Inflammatory macrophage (primary cell): ENCODE measurements at places on chromosomes 4 and X.

- DNase-seq = no peak
Observed at GRCh38 chr4:77454858-77455257, 150.8 kb upstream of the CXCL13 start.

DNA sequence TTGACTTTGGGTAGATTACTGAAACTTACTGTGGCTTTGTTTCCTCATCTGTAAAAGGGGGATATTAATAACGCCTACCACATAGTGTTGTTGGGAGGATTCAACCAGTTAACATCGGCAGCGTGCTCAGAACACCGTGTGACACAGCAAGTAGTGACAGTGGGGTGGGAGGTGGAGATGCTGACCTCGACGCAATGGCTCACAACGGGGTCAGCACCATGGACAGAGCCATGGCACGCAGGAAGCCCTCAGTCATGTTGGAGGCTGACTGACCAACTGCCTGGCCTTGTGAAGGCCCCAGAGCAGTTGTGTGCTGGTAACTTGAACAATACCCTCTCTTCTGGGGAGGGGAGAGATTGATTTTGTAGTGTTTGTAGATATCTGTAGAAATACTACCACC lies 93.2 kb downstream of the WFS1 start:
- DNase-seq = no peak

DNA sequence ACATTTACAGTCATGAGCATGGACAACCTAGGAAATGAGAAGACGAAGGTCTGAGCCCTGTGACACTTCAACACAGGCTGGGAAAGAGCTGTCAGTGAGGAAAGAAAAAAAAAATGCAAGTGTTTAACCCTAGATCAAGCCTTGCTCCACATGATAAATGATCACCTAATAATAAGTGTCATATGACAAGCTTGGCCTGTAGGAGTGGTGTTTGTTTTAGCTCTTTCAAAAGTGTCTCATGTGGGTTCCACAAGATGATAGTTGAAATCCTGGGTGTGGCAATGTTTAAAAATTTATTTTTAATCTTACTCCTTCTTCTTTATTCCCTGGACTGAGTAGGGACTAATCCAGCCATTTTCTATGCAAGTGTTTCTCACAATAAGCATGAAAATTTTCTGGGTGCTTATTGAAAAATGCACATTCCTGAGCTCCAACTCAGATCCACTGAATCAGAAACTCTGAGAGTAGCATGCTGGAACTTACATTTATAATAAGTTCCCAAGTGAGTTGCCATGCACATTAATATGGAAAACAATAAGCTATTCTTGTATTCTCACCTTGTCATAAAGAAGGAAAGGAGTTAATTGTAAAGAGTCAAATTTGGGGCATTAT lies 138.3 kb downstream of the AREG start:
- peak; percentile 66 for DNase-seq

DNA sequence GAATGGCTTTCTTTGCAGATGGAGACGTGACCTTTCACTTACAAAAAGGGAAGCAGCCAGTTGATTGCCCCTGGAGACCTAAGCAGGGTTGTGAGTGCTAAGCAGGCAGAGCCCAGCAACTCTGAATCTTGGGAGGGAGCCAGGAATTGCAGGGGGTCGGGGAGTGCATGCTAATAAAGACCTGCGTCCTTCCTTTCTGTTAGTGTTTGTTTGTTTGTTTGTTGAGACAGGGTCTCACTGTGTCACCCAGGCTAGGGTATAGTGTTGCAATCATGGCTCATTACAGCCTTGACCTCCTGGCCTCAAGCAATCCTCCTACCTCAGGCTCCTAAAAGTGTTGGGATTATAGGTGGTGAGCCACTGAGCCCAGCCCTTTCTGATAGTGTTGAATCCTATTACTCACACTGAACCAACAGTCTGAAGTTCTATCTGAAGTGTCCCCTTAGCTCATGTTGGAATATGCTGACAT lies 137.4 kb downstream of the CEP135 start:
- DNase-seq = no peak

GRCh38 chr4:86749121-86749520 lies 100.1 kb downstream of the SLC10A6 start:
- no peak for DNase-seq

DNA sequence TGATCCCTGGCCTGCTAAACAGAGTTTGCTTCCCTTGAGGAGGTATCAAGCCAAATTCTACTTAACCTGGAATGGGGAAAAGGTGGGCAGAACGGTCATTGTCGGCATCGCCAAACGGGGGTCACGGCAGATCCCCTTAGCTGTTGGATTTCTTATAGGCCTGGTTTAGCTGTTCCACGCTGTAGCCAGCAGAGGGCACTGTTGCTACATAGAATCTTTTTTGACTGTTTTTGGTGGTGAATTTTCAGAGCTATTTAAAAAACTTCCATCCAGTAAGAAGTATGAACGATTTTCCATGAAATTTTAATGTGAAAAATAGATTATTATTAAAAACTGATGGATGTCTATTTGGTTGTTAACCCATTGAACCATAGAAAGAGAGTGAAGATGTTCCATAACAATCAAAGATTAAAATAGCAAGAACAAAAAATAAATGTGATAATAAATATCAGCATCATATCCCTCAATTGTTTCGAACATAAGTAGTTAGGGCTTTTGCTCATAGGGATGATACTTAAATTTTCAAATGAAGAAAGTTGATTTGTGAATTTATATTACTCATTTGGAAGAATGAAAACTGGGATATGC lies 56.6 kb downstream of the LINC00632 start:
- peak; percentile 21 for DNase-seq

- DNase-seq = no peak
Observed at GRCh38 chr4:160846121-160846520, 1317.7 kb downstream of the FSTL5 start.

DNA sequence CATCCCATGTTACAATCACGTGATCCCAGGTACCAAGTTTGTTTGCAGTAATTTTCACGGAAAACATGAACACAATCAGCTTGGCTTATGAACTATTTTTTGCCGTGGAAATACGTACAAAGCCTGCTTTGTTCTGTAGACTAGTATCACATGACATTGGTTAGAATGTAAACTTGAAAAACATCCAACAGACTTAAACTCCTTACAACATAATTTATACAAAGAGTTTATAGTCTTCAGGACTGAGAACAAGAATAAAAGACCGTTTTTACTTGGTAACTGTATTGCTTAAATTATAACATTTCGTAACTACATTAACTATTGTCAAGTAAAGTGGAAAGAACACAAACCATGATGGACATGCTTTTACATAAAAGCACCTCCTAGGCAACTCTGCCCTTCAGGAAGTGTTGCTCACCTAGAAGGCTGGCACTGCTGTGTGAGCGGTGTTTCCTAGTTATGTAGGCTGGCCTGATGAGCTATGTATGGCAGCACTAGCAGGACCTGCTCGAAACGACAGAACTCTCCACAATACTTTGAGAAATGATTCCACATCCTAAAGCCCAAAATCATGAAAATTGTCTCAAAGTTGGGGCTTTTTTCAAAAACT lies 41.8 kb upstream of the WDR1 start:
- DNase-seq = no peak

- DNase-seq = no peak
Observed at GRCh38 chr4:181018913-181019312, 1224.3 kb upstream of the TENM3 start.

DNA sequence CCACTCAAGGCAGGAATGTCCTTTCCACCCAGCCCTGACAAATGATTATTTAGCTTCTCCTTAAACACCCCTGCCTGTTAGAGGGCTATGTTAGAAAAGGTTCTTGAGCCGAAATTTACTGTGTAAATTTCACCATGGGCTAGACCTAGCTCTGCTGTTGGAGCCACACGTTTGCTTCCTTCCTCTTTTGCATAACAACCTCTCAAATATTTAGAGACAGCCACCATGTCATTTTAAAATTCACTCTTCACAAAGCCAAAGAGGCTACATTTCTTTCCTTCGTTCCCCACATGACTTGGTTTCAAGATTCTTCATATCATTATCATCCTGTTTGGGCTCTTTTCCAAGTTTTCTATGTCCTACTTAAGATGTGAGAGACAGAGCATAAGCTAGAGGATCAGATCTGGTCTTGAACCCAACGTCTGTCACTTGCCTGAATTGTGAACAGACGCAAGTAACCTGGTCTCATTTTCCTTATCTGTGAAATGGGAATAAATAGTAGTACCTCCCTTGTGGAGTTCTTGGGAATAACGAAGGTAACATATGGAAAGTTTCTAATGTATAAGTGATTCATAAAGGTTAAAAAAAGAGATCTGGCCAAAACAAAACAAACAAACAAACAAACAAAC lies 6.7 kb downstream of the DOCK11 start:
- peak; percentile 48 for DNase-seq

DNA sequence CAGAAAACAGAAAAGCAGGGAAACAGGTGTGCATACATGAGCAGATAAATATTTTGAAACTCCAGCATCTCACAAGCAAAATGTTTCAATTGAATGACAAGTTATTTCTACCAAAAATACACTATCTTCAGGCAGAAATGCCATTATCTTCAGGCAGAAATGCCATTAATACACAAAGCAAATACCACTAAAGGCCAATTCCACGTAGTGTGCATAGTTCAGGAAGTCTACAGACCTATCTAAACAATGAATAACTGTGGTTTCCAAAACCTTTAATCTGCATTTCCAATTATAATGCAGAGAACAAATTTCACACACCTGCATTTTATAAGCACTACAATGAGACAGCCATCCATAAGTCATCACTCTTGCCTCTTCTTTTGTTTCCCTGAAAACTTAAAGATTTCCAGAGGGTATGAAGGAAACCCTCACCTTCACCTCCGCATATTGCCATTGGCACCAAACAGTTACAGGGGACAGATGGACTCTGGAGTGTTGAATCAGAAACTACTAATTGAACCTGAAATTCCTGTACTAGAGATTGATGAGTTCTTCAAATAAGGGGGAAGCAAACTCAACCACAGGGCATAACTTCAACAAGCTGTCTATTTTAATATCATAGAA lies 179.0 kb downstream of the PDGFC start:
- no peak for DNase-seq

DNA sequence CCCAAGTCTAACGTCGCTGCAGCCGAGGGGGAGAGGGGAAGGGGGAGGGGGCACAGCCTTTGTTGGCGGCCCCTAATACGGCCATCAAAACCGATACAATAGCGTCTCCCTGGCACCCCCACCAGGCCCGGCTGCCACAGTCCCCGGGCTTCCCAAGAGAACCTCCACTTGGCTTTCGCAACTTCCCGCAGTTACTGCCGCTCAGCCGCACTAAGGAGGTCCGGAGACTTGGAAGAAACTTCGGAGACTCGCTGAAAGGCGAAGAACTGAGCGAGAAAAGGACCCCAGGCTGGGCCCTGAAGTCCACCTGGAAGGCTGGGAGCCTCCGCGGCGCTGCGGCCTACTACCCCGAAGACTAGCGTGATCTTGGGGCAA lies 2.8 kb downstream of the NKX6-1 start:
- peak; percentile 36 for DNase-seq

DNA sequence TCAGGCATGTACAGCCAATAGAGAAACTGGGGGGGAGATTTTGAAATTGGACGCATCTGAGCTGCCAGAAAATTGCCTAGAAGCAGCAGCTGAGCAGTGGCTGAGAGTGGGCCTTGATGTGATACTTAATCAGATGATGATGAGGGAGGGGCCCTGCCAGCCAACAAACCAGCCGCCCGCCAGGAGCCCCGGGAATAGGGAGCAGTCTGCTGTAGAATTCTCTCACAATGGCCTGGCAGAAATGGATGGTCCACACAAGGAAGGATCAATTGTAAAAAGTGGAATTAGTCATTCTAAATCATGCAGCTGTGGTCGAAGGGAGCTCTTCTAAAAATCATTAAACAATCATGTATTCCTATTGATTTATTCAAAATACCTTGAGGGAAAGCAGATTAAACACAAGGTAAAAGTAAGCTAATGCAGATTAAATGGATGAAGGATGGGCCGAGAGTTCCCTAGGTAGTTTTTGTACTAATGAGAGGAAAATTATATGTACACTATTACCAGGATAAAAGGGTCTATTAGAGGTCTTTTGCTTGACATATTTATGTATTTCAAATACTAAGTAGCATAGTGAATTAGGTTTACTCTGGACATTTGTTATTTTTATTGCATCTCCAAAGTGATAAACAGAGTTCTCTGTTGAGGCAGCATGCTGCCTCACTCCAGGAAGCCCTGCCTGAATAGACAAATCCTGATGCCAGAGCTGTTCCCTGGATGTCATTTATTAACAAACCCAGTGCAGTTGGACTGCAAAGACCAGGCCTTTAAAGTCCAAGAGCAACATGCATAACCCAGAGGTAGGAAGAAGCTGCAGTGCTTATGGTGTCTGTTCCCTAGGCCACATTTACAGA lies 91.3 kb downstream of the NKX6-1 start:
- DNase-seq = no peak

DNA sequence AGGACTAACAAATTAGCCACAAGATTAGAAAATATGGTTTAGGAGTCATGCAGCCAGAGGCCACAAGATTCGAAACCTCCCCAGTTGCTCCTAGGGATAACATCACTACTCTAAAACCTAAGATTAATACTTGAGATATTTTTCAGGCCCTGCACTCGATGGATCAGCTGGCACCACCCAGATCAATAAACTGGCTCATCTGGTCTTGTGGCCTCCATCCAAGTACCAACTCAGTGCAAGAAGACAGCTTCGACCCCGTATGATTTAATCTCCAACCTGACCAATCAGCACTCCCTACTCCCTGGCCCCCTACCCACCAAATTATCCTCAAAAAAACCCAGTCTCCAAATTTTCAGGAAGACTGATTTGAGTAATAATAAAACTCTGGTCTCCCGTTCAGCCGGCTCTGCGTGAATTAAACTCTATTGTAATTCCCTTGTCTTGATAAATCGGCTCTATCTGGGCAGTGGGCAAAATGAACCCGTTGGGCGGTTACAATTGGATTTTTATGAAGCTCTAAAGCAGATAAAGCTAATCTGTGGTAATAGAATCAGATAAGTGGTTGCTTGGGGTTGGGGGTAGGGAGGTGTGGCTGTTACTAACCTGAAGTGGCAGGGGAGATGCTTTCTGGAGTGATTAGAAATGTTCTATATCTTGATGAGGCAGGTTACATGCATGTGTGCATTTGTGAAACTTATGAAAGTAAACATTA lies 91.8 kb upstream of the ATXN3L start:
- DNase-seq = no peak

DNA sequence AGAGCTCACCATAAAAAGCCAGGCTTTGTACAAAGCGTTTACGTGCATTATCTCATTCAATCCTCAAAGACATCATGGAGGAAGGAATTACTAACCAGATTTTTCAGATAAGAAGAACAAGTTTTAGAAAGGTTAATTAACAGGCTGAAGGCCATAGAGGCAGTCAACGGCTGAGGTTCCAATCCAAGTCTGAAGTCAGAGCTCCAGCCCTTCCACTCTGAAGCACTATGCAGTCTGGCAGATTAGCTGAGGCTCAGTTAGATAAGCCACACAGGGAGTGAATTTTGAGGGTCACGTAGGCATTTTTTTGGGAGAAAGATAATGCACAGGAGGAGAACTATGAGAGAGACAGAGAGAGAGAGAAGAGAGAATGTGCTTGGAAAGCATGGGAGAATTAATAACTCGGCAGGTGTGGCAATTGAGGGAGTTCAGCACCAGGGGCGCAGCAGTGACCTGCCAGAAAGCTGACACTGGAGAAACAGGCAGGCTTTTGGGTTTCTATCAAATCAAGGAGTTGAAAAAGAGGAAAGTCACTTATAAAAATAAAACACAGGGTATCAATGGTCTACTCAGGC lies 116.5 kb upstream of the NAP1L5 start:
- no peak for DNase-seq
